ENCODE measurements at places on chromosomes 5 and 9. TPM values are rescaled to one million over a fixed set of nuclear protein-coding genes. Genes with fewer than 3 reads are reported as not detected.

SYNPO gene
- total RNA-seq = 0.43 TPM

PCDHB11 gene
- 0.06 TPM for total RNA-seq

LCP2 gene
- not detected for total RNA-seq

F2R gene
- total RNA-seq = 41.4 TPM

IL9 gene
- not detected for total RNA-seq

PCDHGB1 gene
- total RNA-seq = 0.29 TPM

TXNDC8 gene
- total RNA-seq = not detected

HCN1 gene
- total RNA-seq = not detected

STPG3 gene
- not detected for total RNA-seq

GRCh38 chr5:159215886-159216285 is 6.5 kb upstream of the RNF145 start:
- no peak for DNase-seq

DNA sequence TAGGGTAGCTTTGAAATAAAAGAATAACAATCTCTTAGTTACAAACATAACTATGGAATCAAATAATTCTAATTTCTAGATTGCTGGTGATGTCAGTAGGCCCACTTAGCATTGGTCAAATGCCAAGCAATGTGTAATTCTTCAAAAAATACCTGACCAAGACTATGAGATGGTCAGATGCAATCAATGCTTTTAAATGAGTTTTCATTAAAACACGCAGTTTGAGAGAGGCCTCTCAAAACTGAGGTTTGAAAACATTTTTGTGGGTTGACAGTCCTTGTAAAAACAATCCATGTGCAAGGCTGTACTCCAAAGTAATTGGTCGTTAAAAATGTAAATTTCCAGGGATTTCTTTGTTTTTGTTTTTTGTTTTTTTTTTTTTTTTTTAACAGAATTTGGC is 1.2 kb upstream of the RLN2 start:
- no peak for DNase-seq

GRCh38 chr5:168092209-168093185 is 198.9 kb upstream of the WWC1 start:
- DNase-seq = no peak

DNA sequence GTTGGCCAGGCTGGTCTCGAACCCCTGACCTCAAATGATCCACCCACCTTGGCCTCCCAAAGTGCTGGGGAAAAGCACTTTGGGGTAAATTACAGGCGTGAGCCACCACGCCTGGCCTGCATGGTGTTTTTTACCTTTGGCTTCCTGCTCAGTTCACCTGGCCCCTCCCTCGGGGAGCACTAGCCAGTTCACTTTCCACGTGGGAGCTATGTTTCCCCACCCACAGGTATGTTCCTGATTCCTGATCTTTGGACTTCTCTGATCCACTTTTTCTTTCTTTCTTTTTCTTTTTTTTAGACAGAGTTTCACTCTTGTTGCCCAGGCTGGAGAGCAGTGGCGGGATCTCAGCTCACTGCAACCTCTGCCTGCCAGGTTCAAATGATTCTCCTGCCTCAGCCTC is 15.8 kb downstream of the DAB2IP start:
- no peak for DNase-seq

GRCh38 chr5:41610386-41610785 is 100.0 kb upstream of the PLCXD3 start:
- DNase-seq = no peak

GRCh38 chr9:132063281-132063680 is 16.4 kb downstream of the MED27 start:
- no peak for DNase-seq

- no peak for DNase-seq
These were observed 18.9 kb downstream of the SLCO4C1 start for GRCh38 chr5:102277144-102277543.

- DNase-seq = no peak
These were observed 9.2 kb upstream of the RARS1 start for GRCh38 chr5:168477060-168477459.

- no peak for DNase-seq
These were observed 39.1 kb upstream of the BASP1 start for GRCh38 chr5:17178373-17178675.

- DNase-seq = no peak
These were observed 23.7 kb upstream of the ADAMTS2 start for GRCh38 chr5:179368806-179369529.

- DNase-seq = no peak
These were observed 69.8 kb downstream of the ASTN2 start for GRCh38 chr9:117344892-117345660.

DNA sequence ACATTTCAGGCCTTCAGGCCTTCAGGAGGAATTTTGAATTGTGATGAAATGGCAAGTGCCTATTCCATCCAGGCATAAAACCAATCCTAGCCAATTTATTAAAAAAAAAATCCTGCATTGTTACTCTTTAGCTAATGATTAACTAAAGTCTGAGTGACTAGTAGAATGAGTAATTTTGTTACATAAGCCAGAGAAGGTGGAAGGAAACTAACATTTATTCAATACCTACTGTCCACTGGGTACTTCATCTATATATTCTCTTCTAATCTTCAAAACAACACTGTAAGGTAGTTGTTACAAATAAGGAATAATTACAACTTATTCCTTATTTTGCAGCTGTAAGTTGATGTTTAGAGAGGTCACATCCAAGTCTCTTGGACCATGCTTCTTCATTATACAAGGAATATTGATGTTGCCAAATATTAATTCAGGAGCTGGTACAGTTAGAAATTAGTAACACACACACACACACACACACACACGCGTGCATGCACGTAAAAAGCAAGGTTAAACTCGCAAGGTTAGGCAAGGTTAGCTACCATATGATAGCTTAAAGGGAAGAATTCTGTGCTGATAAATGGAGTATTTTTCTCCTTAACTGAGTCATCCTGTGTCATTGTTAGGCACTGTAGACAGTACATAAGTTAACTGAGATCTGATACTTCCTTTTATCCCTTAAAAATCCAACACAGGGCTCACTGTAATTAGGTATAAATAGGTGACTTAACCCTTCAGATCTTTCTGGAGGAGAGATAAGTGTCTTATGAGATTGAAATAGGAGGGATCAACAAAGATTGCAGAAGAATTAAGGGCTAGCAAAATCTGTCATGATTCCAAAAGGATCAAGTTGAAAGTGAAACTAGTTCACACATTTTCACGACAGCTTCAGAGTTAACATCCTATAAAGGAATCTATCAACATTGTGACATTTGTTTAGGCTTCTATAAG is 596.9 kb downstream of the PDE4D start:
- DNase-seq = peak; percentile 83

- no peak for DNase-seq
These were observed 43.7 kb downstream of the CDH6 start for GRCh38 chr5:31237174-31237573.

- DNase-seq = peak; percentile 67
These were observed 383.9 kb downstream of the TLR4 start for GRCh38 chr9:118088090-118088489.
